ENCODE measurements at places on chromosomes 7 and 10. TPM values are rescaled to one million over a fixed set of nuclear protein-coding genes. Genes with fewer than 3 reads are reported as not detected.

- DNase-seq = peak; percentile 50
Measured at GRCh38 chr7:81638198-81638597, 131.6 kb downstream of the HGF start.

DNA sequence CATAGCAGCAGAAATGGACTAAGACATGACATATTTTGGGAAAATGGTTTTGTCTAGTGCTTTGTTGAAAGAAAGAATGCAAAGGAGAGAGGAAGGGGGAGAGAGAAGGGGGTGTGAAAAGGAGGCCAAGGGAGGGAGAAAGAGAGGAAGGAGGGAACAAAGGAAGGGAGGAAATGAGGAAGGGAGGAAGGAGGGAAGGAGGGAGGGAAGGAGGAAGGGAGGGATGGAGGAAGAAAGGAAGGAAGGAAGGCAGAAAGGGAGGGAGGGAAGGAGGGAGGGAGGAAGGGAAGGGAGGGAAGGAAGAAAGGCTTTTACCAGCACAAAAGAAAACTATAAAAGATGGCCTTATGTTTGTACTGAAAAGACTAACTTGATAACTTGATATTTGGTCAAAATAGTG lies 65.1 kb upstream of the ST8SIA6 start:
- no peak for DNase-seq

DNA sequence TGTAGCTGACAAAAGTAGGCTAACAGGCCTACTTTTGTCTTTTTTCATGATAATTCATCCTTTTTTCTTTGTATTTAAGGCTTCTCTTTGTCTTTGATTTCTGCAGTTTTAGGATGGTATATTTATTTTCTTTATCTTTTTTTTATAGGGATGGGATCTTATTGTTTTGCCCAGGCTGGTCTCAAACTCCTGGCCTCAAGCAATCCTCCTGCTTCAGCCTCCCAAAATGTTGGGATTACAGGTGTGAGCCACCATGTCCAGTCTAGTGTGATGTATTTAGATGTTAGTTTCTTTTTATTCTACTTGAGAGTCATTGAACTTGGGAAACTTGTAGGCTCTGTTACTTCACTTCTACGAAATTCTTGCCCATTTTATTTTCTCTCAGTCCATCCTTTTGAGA lies 35.4 kb downstream of the TRIM24 start:
- DNase-seq = no peak

DNA sequence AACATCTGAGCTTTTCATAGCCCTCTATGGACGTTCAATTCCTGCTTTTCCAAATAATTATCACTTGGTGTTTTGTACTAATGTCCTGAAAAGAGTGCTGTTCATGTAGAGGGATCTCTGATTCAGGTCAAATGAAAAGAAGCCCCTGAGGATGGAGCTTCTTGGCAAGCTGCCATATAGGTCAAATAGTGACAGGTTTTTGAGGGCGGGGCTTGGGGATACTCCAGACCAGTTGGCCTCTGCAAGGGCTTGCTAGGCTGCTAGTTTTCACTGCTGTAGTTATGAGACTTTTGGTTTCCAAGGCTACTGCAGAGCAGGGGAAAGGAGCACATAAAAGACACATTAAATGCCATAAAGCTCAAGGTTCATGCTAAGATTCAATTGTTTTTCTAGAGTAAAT lies 257.2 kb upstream of the CACNA2D1 start:
- DNase-seq = no peak

GRCh38 chr10:95391581-95392216 lies 100.9 kb upstream of the PDLIM1 start:
- peak; percentile 70 for DNase-seq

Gene CPA5
- 0.72 TPM for total RNA-seq
